ENCODE measurements at places on chromosomes 12 and 14.

DNA sequence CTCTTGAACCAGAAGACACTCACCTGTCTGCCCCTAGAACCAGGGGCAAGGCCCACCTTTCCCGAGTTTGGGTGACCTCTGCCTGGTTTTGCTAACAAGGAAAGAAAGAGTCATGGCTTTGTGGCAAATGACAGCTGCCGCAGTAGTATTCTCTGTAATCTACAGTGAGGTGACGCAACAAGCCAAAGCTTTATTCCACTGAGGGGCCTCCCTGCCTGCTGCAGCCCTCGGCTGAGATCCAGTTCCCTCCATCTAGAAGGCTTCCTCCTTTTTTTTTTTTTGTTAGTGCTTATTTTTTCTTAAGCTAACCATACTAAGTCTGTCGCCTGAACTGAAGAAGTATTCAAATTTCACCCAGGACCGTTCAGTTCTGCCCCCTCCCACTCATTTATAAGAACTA is 142.3 kb upstream of the TMCC3 start:
- DNase-seq, result no peak

DNA sequence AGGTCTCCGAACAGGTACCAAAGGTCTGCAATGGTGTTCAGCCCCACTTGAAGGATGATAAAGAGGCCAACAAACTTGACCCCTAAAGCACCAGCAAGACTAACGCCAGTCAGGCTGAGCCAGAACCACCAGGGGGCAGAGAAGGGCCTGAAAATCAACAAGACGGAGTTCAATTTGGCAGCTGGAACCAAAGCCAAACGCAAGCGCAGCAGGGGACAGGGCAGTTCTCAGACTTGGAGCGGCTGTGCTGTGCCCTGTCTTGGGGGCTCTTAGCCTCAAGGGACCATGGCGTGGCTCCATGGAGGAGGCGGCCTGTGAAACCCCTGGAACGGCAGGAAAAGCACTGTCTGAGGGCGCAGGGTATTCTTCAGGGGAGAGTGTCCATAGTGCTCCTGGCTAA is 19.6 kb downstream of the POMT2 start:
- DNase-seq, result no peak

DNA sequence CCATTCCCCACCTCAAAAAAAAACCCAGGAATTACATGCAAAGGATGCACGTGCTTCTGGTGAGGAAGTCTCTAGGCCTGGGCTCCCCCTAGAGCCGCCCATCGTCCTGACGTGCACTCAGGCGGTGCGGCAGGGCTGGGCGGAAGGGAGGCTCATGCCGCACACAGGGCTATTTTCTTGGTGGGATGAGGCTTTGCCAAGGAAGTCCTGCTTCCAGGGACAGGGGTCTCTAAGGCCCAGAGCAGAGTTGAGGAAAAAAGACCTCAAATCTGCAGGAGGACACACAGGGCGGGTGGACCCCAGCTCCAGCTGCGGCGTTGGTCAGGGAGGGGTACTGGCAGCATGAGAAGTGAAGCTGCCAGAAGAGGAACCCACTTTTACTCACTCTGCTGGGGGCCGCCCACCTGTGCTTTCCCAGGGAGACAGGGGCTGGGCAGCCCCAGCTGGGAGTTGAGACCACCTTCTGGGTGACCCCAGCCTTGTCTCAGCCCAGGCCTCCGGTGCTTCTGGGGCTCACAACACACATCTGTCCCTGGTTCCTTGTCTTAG is 4.2 kb downstream of the RHOF start:
- DNase-seq, result no peak

DNA sequence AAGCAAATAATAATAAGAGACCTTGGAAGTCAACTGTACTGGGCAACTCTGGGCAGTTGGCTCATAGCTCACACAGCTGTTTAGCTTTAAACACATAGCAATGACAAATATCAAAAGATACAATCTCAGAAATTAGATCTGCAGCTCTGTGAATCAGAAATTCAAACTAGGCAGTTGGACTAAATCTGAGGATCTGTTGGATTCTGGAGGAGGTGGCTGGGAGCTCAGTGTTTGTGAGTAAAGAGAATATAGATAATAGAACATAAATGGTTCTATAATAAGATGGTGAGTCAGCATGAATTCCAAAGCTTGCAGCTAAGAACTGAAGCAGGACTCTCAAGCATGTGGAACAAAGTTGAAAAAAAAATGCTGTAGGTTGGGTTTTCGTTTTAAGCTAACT is 1949.4 kb upstream of the SEL1L start:
- DNase-seq, result no peak

- no peak for DNase-seq
These were observed 14.9 kb downstream of the EML1 start for GRCh38 chr14:99808154-99808505.

- peak; percentile 87 for DNase-seq
These were observed 81.0 kb downstream of the ETV6 start for GRCh38 chr12:11730299-11731041.

DNA sequence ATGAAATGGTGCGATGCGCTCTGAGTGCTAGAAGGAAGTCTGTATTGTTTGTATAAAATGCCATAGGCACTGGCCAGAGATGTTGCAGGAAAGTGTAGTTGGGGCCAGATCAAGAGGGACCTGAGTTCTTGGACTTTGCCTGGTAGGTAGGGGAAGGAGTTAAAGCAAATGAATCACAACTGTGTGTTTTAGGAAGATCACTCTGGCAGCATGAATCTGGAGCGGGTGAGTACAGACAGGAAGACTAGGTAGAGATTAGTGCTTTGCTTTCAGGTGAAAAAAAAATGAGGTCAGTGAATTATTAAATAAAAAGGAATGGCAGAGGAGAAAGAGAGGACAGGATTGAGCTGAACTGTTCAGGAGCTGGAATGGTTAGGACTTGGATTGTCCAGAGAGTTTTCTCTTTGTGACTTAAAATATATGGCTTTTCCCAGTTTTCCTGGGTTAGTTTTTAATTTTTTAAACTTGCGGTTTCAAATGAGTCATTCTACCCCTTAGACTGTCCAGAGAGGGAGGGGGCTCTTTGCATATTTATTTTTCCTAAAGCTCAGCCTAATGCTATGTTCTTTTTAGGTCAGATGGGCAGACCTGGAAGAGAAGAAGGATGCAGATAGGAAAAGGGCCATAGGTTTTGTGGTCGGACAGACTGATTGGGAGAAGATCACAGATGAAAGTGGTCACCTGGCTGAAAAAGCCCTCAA is 41.1 kb downstream of the PROX2 start:
- DNase-seq, result no peak

GRCh38 chr12:76916170-76916540 is 37.3 kb upstream of the CSRP2 start:
- no peak for DNase-seq

DNA sequence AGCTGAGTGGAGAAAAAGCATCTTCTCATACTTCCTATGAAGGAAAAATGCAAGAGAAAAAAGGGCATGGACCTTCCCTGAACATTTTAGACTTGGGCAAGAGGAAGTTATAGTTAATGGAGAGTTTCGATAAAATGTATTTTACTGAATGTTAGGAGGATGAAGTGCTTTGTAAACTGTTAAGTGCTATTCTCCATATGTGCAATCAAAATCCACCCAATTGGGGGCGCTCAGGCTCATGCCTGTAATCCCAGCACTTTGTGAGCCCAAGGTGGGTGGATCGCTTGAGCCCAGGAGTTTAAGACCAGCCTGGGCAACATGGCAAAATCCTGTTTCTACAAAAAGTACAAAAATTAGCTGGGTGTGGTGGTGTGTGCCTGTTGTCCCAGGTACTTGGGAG is 1.9 kb upstream of the CNPY2 start:
- DNase-seq, result no peak

DNA sequence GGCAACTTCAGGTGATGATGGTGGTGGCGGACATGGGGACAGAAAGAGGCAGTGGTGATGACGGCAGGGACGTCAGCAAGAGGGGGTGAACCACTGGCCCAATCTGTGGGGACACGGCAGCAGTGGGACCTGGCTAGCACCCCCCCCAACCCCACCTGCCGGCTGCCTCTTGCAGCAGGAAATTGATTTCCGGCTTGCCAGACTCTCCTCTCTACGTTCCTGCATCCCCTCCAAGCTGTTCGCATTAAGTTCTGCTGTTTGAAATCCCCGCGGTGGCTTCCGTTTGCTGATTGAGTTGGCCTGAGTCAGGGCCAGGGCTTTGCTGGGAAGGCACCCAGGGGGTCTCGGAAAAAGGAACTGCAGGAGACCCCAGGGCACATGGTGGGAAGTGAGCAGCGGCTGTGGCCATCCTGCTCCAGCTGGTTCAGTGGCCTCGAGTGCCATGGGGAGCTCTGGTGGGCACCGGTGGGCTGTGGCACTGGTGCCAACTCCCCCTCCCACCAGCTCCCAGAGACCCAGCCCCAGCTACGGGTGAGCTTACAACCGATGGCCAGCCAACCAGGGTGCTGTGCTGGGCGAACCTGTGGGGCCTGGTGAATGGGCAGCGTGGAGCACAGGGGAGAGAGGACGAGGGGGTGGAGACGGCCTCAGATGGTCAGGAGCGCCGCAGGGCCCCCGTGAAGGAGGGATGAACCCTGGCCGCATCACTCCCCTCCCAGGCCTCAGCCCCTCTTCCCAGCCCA is 14.6 kb upstream of the NUDT14 start:
- no peak for DNase-seq

DNA sequence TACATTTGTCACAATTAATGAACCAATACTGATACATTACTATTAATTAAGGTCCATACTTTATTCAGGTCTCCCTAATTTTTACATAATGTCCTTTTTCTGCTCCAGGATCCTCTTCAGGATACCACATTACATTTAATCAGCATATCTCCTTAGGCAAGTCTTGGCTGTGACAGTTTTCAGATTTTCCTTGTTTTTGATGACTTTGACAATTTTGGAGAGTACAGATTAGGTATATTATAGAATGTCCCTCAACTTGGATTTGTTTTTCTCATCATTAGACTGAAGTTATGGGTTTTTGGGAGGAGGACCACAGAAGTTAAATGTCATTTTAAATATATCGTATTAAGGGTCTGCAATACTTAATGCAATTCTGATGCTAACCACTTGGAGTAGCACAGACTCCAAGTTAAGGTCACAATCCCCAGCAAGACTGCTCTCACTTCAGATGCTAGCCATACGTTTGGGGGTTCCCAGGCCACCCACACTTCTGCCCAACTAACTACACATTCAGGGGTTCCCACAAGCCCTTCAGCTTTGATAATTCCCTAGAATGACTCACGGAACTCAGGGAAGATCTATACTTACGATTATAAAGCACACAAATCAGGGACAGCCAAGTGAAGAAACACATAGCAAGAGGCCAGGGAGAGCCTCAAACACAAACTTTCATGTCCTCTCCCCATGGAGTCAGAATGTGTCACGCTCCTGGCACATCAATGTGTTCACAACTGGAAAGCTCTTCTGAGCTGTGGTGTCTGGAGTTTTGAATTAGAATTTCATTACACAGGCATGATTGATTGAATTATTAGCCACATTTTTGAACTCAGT is 17.0 kb upstream of the NUBPL start:
- DNase-seq, result no peak

GRCh38 chr12:132771126-132771838 is 9.7 kb upstream of the ANKLE2 start:
- DNase-seq, result no peak

DNA sequence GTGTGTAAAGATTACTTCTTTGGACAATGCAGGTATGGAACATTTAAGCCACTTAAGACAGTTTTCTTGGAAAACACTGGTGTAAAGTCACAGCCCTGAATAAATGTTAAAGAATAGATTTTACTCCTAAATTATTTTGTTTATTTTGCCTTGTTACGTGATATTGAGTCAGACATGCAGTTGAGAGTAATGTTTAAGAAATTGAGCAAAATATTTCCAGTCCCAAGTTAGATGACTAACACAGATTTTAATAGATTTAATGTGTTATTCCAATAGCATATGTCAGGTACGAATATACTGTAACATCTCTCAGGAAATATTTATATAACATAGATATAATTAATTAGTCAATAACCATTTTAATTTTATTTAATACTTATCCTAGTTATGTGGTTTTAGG is 1361.7 kb downstream of the FSCB start:
- DNase-seq, result no peak

- DNase-seq, result no peak
These were observed 19.3 kb downstream of the CRADD start for GRCh38 chr12:93696462-93696861.

GRCh38 chr12:116346741-116347140 is 69.2 kb upstream of the MED13L start:
- DNase-seq, result no peak

DNA sequence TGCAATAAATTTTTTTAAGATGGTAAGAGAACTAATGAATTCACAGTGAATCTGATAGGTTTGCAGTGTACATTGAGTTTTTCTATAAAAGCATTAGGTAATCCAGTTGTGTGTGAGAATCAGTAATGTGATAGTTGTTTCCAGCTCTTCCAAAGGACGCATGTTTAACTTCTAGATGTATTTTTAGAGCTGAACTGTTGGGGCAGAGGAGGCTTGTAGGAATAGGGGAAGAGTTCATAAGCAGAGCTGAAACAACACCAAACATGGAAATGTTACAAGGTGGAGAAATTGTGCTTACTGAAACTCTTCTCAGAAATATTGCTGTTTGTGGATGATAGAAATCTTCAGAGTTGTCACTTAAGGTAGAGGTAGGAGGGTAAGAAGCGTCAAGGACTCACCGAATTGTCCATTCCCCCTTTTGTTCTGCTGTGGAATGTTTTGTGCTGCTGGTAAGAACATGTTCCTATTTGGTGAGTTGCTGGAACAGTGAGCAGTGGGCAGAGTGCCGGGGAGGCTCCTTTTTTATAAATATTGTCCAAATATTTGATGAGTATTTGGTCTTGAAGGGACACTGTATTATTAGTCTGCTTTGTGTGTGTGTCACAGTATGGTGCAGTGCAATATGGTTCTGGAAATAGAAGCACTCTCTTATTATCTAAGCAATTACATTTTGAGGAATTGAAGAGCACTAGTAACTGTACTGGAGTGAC is 76.7 kb downstream of the ANO6 start:
- no peak for DNase-seq

GRCh38 chr12:92701441-92701840 is 1.3 kb upstream of the PLEKHG7 start:
- DNase-seq, result no peak

DNA sequence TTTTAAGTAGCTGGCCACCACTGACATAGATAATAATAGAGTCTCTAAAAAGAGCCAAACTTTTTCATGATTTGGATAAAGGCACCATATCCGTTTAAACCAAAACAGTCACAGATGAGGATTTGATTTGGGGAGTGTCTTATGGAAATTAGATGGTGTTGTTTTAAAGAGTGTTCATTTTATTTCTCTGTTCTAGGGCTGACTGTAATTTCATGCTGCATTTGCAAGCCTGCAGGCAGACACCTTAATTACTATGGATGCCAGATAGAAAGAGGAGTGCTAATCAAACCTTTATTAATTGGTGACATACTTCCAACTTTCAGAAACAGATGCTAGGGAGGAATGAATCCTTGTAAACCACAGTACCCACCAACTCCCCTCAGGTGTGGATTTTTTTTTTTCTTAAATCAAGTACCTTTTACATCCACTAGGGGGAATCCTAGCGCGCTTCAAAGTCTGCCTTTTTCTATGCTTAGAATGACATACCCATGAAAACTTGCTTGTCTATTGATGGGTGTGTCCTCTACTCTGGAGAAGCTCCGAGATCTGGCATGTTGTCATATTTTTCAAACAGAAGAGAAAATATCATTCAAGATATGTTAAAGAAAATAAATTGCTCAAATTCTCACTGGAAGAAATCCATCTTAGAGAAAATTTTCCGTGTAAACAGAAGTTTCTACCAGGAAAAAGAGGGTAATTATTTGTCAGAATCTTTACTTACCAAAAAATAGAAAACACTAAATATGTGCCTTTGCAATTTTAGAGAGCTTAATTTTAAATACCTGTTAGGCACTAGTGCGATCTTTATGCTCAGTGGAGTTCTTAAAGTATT is 14.2 kb upstream of the PLXNC1 start:
- DNase-seq, result peak; percentile 23

All from DMS153 (cell line).